Kidney capillary endothelial cell (primary cell): ENCODE measurements at places on chromosomes 4 and X.

GRCh38 chr4:142697320-142697719, 148.8 kb downstream of the INPP4B start:
- DNase-seq = no peak

DNA sequence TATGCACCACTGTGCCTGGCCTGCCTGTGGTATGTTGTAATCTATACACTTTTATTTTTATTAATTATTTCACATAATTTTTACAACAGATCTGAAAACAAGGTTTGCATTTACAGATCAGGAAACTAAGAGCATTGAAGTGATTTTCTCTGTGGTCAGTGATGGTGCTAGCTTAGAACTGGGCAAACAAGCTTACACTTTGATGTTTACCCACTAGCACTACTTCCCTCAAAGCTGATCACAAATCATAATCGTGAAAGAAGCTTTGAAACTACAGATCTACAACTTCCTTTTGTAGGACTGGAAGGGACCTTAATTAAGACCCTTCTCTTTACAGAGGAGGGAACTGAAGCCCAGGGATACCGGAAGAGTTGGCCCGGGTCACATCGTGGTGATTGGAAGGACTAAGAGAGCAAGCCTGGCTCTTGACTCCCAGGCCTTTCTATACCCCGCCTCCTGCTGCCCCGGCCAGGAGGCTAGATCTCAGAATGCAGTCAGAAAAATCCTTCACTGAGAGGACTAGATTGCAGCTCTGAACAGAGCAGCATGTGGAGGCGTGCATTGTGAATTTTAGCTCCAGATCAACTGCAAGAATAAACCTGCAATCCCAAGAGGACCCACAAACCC, 93.7 kb upstream of the ZNF827 start:
- no peak for DNase-seq

DNA sequence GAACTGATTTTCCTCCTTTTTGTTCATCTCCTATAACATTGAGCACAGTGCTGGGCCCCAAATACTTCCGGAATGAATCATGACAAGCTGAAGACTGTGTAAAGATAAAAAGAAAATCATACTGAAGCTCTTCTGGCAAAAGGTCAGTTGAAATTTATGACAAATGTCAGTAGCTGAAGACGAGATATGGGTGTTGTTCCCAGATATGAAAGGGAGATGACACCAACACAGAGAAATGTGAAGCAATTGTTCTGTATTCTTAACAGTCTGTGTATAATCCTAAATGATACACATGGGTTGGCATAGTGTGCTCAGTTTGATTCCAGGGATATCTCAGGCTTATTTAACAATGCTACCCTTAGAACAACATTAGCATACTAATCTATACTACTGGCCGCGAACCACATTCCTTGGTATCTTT, 170.5 kb upstream of the PITX2 start:
- no peak for DNase-seq

DNA sequence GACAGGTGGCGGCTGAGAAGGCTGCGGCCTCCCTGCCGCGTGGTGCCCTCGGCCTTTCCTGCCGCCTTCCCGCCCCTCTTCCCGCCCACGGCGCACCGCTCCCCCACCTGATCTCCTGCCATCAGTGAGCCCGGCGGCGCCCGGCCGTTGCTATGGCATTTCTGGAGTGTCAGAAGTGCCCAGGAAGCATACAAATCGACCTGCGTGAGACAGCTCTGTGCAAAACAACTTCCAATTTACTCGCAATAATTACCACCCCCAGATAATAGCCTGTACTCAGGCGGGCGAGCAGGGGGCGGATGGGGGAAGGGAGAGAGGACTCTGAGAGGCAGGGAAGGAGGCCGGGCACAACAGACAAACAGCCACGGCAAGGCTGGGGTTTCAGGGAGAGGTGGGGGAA, 16.6 kb upstream of the ERCC6L start:
- DNase-seq = no peak

DNA sequence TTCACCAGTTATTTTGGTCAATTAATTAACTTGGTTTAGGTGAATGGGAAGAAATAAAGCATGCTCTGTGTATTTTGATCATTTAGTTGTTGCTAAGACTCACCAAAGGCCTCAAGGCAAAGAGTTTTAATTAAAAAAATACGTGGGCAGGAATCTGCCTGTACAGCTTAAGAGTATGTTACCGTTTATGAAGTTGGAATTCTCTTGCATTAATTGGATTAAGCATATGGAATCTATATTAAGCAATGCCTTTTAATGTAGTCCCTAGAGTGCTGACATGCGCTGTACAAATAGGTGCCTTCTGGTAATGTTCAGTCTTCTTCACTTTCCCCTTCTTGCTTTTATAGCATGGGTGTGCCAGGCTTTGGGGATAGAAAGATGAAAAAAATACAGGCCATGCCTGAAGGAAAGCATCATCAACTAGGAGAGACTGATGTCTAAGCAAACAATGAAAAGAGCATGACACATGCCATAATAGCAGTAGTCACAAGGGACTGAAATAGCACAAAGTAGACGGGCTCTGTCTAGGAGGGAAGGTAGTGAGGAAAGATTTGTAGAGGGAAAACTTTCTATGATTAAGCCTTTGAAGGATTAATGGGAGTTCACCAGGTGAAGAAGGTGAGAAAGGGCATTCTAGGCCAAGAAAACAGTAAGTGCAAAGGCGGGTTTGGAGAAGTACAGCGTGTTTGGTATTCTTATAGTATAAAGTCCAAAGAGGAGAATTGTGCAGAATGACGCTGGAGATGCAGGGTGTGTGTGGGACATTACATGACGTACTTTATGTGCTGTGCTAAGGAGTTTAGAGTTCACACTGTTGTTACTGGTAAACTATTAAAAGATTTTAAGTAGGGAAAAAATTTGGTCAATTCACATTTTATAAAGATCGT, 226.1 kb upstream of the ANXA3 start:
- DNase-seq = no peak

DNA sequence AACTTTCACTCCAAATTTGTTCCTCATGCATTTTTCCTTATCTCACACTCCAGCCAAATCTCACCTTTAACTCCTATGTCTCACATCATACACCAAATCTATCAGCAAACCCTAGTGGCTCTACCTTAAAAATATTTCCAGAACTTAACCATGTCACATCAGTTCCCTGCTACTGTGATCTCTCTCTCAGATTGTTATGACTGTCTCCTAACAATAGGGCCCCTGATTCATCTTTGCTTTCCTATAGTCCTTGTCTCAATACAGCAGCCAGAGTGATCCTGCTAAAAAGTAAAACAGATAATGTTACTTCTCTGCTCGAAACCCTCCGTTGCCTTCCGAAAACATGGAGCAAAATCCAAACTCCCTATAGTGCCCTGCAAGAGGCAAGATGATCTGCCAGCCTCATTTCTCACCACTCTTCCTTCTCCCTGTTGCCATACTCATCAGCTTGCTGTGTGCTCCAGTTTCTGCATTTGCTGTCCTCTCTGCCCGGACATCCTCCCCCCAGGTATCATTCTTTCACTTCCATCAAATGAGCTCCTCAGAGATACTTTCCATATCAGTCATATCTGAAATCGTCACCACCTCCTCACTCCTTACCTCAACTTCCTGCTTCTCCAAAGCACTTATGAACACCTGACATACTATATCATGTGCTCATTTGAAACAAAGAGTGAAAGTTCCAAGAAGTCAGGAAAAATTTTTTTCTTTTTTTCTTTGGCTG, 293.4 kb upstream of the NR3C2 start:
- no peak for DNase-seq

GRCh38 chrX:134599184-134599914, 58.9 kb downstream of the PLAC1 start:
- no peak for DNase-seq

GRCh38 chr4:24063731-24064130, 173.9 kb upstream of the PPARGC1A start:
- DNase-seq = no peak

DNA sequence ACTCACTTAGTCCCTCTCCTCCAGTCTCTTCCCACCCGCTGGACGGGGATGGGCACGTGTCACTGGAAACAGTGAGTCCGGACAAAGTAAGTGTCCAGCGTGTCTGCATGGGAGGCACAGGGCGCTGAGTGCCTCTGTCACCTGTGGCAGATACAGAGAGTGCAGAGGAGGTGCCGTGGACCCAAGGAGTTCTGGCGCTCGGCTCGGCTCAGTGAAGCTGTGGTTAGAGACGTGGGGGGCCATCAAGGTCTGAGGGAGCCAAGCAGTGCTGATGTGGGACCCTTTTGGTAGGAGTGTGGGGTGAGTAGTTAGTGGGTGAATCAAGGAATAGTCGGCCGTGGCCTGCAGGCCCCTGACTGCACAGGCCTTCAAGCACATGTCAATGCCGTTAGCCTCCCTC, 40.1 kb upstream of the MSANTD1 start:
- no peak for DNase-seq

DNA sequence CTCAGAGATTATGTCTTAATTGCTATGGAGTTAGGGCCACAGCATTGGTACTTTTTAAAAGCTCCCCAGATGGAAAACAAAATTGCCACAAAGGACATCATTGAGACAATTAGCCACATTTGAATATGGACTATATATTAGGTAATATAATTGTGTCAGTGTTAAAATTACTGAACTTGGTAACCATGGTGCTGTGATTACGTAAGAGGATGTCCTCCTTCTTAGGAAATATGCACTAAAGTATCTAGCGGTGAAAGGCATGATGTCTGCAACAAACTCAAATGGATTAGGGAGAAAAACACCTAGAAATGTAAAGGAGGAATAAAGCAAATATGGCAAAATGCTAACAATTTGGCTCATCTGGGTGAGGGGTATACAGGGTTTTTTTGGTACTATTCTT, 89.9 kb upstream of the PAK3 start:
- no peak for DNase-seq

DNA sequence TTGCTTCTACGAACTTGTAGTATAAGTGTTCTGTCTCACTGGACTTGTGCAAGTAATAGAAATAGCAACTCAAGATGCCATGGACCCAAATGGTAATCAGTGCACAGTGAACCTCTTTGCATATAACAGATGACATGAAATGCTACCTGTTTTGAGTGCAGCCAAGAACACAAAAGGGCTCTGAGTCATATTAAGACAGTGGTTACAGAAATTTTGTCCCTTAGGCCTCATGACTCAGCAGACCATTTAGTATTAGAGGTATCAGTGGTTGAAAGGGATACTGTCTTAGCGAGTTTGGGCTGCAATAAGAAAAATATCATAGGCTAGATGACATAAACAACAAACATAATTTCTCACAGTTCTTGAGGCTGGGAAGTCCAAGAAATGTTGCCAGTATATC, 502.9 kb upstream of the PCDH10 start:
- no peak for DNase-seq

DNA sequence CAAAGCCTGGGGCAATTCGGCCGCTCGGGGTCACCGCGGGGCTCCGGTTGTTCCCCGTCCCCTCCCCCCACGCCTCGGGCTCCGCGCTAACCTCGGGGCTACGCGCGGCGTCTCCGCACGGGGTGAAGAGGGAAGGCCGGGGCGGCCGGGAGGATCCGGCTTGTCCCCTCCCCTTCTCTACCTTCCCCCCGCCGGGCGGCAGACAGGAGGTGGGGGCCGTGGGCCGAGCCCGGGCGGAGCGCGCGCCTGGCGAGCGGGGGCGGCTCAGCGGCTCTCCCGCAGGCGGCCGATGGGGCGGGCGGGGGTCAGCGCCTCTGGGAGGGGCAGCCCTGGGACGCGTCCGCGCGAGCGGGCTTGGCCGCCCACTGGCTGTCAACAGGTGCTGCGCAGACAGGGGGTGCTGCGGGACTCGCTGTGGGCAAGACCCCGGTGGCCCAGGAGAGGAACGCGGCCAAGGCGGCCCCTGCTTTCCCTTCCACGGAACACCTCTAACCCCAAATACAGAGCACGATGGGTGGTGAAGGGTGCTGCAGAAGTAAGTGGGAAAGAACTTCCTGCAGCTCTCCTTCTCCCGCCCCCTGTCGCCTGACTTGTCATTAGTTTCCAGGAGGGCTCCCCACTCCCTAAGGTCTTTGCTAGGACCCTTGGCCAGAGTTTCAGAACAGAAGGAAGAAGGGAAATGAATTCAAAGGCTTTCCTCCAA, at the start of gene PDGFC:
Gene PDGFC (minus strand): TSS at position 124 of the 703 bp plus-strand sequence. CDS start 896 bp downstream, outside the sequence.
- DNase-seq = no peak

GRCh38 chrX:133916984-133917722, 68.2 kb downstream of the GPC3 start:
- DNase-seq = no peak

GRCh38 chrX:28205126-28205525, 223.9 kb upstream of the DCAF8L1 start:
- DNase-seq = no peak

DNA sequence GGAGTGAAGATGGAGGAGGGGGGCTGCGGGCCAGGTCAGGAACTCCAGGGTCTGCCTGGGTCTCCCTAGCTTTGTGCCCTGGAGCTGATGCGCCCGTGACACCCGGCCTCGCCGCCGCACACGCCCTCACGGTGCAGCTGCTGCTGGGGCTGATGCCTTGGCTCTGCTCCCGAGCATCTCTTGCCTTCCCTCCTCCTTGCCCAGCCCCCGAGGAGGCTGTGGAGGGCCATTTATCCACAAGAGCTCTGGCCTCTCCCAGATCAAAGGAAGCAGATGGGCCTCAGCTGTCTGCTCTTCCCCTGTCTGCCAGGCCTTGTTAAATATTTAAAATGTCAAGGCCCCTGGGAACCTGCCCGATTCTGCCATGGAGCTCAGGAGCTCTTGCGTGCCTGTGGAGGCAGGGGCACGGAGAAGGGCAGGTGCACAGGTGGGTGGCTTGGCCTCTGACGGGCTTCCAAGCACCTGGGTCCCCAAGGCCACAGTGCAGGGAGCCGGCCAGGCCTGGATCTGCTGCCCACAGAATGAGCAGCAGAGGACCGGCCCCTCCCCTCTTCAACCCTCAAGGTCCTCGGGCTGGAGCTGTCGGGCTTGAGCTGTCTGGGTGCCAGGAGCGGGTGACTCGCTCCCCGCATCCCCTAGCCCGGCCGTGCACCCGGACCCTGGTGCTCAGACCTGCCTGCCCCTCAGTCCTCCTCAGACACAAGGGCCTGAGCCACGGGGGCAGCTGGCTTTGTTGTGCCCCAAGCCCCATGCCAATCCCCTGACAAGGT, 20.3 kb downstream of the ATP2B3 start:
- DNase-seq = no peak

DNA sequence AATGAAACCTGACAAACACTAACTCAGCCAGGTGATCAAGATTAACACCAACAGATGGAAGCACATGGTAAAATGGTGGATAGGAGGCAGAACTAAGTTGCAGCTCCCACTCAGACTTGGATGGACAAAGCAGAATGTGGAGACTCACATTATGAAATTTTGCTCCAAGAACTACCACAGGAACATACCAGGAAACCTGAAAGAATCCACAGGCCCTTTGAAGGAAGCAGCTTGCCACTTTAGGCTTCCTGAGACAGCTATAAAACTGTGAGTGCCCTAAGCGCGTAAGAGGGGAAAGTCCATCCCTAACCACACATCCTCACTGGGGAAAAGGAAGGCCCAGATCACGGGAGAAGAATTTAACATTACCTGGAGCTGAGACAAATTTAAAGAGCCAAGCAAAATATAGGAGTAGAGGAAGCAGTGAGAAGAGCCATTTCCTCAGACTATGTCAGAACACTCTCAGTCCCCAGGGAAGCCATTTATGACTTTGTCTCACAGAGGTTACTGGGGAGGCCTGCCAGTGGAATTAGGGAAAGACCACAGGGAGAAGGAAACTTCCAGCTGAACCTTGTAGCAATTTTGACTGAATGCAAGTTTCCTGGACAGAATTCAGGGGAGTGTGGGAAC, 224.5 kb downstream of the TEX13C start:
- DNase-seq = no peak
